ENCODE measurements at places on chromosomes 16 and 17.

- peak; percentile 79 for DNase-seq
Measured at GRCh38 chr17:8162233-8162996, at the start of gene VAMP2. VAMP2 (minus strand) TSS chr17:8162948; CDS start chr17:8162879, 69 bp downstream.

GRCh38 chr17:1865252-1866037 lies 35.6 kb downstream of the RPA1 start:
- peak; percentile 16 for DNase-seq

- no peak for DNase-seq
Measured at GRCh38 chr16:84985079-84986065, 26.0 kb downstream of the ZDHHC7 start.

DNA sequence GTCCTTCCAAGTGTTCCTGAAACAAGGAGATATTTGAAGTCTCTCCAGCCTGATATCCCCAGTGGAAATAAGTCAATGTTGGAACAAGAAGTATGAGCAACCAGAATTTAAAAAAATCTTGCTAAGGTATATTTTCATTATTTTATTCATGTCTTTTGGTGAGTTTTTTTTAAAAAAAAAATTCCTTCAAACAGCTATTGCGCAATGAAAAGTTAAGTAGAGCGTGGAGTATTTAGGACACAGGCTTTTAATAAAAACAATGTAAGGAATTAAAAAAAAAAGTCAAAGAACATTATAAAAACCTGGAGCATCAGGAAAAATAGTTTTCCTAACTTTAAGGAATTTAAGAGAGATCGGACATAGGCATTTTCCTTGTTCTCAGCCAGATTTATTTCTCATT lies 940.4 kb downstream of the KCNJ2 start:
- no peak for DNase-seq

DNA sequence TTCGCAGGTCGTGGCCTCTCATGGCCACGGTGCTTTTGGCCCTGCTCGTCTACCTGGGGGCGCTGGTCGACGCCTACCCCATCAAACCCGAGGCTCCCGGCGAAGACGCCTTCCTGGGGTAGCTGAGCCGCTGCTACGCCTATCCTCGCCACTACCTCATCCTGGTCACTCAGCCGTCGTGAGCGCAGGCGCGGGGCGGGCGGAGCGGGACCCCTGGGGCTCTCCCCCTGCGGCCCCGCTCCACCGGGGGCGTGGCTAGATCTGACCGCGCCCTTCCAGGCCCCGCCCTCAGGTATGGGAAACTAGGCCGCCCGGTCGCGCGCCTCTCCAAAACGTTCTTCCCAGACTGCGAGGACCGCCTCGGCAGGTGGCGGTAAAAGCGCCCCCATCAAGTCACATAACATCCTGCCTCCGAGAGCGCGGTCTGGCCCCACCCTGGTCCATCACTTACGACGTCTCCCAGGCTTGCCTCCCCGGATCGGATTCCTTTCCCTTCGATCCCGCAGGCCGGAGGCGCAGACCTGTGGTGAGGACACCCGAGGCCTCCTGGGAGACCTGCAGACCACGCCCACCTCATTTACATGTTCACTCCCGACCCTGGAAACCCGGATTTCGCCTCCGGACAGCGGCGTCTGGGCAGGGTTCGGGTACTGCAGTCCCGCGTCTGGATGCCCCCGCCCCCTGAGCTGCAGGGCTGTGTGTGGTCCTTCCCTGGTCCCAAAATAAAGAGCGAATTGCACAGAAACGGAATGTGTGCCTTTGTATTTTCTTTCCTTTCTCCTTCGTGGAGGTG lies 91.5 kb upstream of the TMEM97 start:
- DNase-seq, result no peak

DNA sequence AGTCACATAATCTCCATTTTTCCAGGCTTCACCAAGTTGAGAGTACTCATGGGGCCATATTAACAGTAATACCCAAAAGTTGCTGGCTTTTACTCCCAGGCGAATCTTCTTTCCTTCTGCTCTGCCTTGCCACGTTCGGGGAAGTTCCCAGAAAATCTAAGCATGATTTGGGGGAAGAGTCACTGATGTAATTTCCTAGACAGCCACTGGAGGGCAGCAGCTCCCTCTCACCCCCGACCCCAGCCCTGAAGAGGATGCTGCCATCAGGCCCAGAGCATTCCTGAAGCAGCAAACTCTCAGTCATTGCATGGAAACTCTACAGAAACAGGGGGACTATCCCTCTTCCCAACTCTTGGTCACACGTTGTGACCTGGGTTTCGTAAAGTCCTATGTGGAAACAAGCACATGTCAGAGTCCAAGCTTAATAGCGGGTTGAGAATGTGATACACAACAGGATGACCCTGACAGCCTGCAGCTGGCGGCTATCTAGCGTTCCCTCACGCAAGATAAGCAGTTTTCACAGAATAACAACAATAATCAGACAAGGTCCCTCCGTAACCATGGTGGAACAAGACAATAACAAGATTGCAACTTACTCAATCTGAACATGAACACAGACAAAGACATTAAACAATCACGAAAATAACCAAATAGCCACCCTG lies 43.8 kb upstream of the DHX40 start:
- peak; percentile 26 for DNase-seq

- DNase-seq, result no peak
Measured at GRCh38 chr16:48892893-48893292, 282.9 kb upstream of the N4BP1 start.

DNA sequence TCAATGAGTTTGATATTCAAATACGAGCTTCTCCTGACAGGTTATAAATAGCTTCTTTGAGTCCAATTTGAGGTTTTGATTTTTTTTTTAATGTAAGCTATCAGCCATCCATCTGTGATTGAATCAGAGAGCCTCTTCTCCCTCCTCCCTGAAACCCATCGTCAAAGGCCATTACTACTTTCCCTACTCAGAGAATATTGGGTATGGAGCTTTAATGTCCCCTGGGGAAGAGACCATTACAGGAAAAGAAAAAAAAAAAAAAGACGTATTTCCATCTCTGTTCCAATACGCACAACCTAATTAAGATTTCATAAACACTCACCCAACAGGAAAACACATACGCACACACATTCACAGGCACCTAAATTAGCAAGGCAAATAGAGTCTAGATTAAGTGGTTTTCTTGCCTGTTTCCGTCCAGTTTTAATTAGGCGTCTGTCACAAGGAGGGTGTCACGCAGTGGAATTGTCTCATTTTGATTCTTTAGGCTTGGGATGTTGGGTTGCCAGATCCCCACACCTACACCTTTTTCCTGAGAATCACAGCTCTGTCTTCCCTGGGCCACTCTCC lies 194.3 kb upstream of the RPL38 start:
- DNase-seq, result no peak

GRCh38 chr17:31857920-31858641 lies 963 bp downstream of the COPRS start:
- DNase-seq, result no peak

- DNase-seq, result no peak
Measured at GRCh38 chr17:59454633-59455105, 110.7 kb upstream of the DHX40 start.

DNA sequence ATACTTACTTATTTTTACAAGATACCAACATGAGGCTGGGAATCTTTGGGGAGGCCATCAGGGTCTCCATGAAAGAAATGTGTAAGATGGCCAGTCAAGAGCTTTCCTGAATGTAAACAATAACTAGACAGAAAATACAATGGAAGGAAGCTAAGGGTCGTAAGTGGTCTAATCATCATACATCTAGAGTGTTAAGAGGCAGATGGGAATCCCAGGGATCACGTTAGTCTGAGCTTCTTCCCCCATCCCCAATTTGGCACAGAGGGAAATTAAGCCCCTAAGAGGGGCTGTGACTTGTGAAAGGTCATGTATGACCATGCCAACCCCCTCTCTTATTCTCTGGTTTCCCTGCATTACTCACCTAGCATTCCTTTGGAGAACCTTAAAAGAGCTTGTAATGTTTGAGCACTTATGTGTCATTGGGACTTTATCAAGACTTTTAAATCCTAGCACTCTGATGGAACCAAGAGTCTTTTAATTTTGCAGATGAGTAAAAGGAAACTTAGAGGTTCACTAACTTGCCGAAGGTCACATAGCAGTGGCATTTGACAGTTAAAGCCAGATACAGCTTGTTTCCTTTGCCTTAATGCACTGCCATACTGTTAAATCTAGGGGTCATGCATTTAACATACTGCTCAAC lies 46.1 kb downstream of the DCUN1D3 start:
- no peak for DNase-seq

- DNase-seq, result no peak
Measured at GRCh38 chr17:56917559-56918296, 3.9 kb upstream of the TRIM25 start.

- no peak for DNase-seq
Measured at GRCh38 chr16:50657241-50657640, 23.9 kb downstream of the SNX20 start.

DNA sequence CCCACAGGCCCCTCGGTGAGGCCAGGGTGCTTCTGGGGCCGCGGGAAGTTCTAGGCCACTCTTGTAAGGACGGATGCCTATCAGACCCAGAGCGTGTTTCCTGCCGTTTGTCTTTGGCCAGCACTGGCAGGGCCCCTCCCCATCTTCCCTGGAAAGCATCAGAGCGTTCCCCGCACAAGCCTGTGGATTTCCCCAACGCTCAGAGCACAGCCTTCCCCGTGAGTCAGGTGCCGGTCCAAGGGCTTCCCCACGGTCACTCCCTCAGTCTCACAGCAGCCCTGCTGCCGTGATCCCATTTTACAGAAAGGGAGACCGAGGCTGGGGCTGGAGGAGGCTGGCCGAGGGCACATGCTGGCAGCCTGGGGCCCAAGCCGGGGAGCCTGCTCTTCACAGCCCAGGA lies 33.7 kb downstream of the CRISPLD2 start:
- no peak for DNase-seq

- no peak for DNase-seq
Measured at GRCh38 chr16:77690416-77690815, 31.9 kb upstream of the NUDT7 start.

GRCh38 chr16:27625050-27625697 lies 75.2 kb downstream of the KATNIP start:
- no peak for DNase-seq

DNA sequence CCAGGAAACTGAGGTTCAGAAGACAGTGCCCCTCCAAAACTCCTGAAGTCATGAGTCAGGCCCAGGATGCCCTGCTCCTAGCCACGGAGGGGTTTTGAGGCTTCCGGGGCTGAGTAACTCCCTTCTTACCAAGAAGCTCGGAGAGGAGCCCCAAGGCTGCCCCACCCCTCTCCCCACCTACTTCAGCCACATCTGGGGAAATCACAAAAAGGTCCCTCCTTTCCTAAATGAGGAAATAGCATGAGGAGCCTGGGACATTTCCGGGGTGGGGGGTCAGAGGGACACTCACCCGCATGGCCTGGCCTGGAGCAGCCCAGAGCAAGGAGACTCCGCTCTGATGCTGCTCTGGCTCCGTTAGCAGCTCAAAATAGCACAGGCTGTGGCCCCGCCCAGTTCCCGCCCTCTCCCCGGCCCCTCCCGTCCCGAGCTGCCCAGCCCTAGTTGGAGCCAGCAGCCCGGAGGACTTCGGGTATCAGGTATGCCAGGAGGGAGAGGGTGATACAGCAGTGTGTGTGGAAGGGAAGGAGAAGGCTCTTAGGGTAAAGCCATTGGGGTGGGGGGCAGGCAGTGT lies 40.1 kb downstream of the MYO18A start:
- peak; percentile 54 for DNase-seq

DNA sequence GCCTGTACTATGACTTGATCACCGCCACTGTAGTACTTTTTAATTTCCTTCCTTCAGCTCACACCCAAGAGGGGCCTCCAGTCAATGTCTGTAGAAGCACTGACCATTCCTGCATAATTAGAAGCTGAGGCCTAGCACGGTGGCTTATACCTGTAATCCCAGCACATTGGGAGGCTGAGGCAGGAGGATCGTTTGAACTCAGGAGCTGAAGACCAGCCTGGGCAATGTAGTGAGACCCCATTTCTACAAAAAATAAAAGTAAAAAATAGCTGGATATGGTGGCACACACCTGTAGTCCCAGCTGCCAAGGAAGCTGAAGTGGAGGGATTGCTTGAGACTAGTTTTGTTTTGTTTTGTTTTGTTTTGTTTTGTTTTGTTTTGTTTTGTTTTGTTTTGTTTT lies 5.9 kb downstream of the KLHL36 start:
- DNase-seq, result no peak

DNA sequence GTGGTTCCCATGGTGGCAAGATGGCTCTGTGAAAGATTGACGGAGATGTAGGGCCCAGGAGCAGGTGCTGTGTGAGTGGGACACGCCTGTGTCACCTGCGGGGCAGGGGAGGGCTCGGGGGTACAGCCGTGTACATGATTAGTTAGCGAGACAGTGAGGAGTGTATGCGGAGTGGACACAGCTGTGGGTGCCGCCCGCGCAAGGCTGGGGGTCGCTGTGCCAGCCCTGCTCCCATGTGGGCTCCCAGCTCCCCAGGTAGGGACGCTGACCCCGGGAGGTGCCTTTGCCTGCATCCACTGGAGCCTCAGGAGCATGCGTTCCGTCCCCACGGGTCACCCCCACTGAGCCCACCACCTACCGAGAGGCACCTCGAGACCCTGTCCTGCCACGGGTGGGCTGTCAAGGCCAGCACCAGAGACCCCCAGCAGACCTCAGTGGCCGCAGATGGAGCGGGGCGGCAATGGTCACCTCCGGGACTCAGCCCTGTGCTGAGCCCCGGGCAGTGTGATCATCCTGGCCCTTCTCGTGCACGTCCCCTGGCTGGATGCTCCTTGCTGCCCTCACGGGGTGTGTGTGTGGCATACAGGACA lies 7.4 kb downstream of the CAPN15 start:
- no peak for DNase-seq

DNA sequence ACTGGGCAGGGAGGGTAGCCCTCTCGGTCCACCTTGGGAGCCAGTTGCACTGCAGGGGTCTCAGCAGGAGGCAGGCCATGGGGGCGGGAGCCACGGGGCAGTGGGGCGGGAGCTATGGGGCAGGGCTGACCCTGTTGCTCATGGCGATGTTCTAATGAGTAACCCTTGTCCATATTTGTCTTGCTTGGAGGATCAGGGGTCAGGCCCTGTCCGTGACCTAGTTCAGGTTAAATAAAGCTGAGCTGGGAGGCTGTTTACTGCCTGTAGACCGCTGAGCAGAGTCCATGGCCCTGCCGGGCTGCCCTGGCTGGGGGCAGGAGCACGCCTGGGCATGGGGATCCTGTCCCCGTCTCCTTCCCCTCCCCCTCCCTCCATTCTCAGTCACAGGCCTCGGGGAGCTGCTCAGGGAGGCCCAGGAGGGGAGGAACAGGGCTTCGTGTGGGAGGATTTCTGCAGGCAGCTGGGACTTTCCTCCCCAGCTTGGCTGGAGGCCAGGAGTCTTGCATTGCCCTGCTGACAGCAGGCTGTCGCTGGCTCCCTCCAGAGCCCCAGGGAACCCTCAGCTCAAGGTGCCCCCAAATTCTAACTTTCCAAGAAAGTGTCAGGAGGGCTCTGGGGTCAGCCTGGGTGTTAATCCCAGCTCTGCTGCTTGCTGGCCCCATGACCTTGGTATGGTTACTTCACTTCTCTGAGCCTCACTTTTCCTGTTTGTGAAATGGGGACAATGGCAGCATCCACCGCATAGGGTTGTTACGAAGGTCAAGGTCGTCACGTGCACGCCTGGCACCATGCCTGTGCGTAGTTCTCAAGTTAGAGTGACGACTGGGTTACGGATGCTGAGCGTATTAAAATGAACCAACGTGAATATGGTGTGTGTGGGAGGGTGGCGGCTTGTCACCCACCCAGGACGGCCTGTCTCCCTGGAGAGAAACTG lies 6.1 kb upstream of the SERPINF2 start:
- DNase-seq, result no peak

- DNase-seq, result no peak
Measured at GRCh38 chr17:14359163-14360020, 58.5 kb downstream of the HS3ST3B1 start.

- no peak for DNase-seq
Measured at GRCh38 chr16:49854188-49854795, 1.6 kb downstream of the ZNF423 start.

All from activated CD4-positive, alpha-beta T cell treated with anti-CD3 and anti-CD28 coated beads for 1 hour (primary cell).